Stimulated activated CD4-positive, alpha-beta T cell treated with anti-CD3 and anti-CD28 coated beads, Interleukin-1b, Interleukin-23, amount 100 ng/mL, for 4 hours (primary cell): ENCODE measurements at places on chromosomes 3 and 15.

DNA sequence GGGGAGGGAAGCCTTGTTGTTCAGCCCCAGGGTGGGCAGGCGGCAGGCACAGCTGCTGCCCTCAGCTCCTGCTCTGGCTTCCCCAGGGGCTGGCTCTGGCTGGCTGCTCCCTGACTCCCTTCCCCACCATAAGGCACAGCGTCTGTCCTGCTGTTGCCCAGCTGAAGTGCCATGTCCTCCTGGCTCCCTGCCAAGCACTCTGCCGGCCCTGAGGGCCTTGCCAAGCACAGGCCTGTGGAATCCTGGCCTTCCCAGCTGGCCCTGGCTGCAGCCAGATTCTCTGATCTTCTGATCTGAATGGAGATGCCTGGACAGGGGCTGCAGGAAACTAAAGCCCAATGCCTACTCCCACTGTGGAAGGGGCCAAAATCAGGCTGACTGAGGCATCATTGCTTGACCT lies 1.1 kb downstream of the IQCF6 start:
- no peak for DNase-seq

GRCh38 chr3:72152551-72153476 lies 367.9 kb upstream of the PROK2 start:
- no peak for DNase-seq

DNA sequence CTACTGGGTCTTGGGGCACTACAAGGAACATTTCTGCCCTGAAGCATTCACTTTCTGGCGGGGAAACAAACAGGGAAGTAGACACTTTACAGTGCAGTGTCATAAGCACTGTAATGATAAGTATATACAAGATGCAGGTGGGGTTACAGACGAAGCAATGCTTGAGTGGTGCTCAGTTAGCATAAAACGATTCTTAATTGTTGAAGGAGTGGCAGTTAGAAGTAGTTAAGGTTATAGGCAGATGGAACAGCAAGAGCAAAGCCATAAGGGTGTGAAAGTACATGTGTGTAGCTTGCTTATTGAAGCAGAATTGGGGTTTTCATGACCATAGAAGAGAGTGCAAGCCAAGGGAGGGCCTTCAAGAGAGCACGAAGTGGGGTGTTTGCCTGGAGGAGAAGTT lies 46.2 kb downstream of the SLC25A26 start:
- no peak for DNase-seq

DNA sequence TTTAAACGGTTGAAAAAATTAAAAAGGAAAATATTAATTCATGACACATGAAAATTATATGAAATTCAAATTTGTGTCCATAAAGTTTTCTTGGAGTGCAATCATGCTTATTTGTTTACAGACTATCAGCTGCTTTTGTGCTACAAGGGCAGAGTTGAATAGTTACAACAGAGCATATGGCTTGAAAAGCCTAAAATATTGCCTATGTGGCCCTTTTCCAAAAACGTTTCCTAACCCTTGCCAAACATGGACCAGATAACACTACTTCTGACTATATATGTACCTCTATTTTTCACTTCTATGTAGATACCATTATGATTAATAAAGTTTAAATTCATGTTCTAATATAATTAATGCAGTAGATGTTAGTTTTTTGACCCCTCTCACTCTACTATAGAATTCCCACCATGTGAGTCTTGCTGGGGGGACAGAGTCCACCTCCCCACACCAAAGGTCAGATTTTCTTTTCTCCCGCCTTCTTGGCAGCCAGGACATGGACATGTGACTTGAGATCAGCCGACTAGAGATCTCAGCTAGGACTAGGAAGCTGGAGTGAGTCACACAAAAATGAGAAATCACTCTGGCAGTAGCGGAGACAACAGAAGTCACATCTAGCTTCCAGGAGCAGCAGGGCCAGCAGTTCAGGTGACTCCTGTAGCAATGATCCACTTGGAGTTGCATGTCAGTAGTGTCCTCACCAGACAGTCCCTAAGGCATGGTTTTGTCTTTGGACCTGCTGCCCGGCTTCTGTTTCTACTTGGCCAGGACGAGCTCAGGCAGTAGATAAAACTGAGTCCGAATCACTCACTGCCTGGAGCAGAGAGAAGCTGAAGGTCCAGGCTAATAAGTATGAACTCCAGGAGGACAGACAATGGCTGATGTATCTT lies 22.4 kb downstream of the CIAO2A start:
- no peak for DNase-seq

DNA sequence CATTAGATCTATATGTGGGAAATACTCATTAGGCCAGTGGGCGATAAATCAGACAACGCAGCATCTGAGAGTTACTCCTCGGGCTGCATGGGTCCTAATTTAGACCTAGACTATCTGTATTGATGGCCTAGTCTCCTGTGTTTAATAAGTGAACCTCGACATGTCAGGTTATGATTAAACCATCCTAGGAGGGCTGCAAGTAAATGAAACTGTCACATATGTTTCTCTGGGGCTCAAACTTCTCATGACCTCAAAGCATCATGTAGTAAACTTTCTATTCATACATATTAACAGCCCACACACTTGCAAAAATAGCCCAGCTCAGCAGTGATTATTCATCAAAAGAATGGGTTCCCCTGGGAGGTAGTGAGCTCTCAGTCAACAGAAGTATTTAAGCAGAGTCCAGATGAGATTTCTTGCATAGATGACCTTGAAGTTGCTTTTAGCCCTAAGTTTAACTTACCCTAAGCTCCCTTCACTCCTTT lies 51.6 kb downstream of the RAB11A start:
- no peak for DNase-seq

GRCh38 chr3:156509189-156510174 lies 45.4 kb downstream of the SSR3 start:
- DNase-seq = no peak

DNA sequence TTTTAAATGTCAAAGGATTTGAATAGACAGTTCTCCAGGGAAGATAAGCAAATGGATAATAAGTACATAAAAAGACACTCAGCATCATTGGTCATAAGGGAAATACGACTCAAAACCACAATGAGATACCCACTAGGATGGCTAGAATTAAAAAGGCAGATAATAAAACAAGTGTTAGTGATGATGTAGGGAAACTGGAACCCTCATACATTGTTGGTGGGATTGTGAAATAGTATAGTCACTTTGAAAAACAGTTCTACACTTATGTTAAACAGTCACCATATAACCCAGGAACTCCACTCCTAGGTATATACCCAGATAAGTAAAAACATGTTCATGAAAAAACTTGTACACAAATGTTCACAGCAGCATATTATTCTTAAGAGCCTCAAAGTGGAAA lies 72.5 kb downstream of the GPR156 start:
- DNase-seq = no peak

DNA sequence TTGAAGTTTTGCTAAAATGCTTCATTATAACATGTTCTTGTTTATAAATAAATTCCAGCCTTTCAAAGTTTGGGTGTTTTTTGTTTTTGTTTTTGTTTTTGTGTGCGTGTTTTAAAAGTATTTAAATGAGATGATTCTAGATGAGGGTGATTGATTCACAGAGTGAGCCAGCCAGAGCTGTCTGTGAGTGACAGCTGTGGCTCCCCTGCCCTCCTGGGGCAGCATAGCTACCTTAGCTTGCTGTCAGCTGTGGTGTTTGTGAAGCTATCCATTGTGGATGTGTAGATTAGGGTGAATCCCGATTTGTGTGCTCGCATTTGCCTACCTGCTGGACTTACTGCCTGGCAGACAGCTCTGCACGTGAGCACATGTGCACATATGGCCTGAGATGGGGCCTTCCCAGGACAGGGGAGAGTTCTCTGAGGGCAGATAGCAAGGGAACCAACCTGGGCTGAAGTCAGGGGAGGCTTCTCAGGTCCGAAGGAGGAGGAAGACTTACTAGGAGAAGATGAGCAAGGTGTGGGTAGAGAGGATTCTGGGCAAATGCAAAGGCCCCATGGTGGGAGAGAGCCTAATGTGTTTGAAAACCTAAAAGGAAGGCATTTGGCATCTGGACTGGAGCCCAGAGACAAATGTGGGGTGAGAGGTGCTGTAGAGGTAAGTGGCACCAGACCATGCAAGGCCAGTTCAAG lies 124.2 kb downstream of the EEFSEC start:
- no peak for DNase-seq

- DNase-seq = no peak
Measured at GRCh38 chr15:31554261-31554660, 227.6 kb downstream of the KLF13 start.

- DNase-seq = no peak
Measured at GRCh38 chr3:40862946-40863345, 336.4 kb upstream of the CTNNB1 start.

DNA sequence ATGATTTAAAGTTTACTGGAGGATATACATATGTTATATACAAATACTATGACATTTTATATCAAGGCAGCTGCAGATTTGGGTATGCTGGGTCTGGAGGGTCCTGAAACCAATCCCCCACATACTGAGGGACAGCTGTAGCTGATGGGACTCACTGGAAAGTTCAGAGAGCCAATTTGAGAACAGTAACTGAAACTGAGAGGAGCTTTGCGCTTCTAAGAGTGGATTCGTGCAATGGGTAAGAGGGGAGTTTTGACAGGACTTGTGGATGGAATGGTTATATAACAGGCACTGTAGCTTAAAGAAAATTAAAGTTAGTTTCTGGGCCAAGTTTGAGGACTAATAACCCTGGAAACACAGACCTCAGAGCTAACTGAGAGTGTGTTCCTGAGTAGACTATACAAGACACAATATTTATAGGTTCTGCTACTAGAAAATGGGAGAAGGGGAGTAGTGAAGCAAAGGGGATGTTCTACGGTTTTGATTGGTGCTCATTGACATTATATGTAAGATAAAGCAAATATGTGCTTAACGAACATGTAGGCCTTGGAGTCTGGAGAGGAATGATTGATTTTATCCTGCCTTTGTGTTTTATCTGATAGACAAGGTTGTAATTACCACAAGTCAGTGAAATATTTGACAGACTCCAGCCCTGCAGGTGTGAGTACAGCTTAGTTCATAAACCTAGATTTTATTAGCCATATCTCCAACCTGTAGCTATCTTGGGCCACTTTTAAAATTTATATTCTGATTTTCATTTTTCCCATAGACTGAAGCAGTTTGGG lies 4.8 kb upstream of the ZMAT3 start:
- DNase-seq = no peak

DNA sequence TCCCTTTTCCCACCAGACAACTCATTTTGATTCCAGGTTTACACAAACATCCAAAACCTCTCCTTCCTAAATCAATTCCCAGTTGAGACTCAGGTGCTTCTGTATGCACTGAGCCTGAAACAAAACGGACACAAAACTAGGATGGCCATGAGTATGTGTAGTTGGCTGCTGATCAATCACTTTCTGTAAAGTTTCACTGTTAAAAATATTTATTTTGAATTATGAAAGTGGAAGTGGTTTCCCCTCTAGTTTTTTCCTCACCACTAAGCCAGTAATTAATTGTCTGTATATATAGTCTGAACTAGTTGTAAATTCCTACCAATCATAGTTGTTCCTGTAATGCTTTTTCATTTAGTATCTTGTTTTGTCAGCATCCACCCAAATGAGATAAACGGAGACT lies 51.7 kb upstream of the TSPAN3 start:
- DNase-seq = no peak

- no peak for DNase-seq
Measured at GRCh38 chr3:71194785-71195184, 388.7 kb downstream of the FOXP1 start.

GRCh38 chr15:83100097-83100646 lies 7.3 kb upstream of the TM6SF1 start:
- DNase-seq = no peak

- peak; percentile 29 for DNase-seq
Measured at GRCh38 chr15:82832601-82833361, 23.4 kb downstream of the WHAMM start.

DNA sequence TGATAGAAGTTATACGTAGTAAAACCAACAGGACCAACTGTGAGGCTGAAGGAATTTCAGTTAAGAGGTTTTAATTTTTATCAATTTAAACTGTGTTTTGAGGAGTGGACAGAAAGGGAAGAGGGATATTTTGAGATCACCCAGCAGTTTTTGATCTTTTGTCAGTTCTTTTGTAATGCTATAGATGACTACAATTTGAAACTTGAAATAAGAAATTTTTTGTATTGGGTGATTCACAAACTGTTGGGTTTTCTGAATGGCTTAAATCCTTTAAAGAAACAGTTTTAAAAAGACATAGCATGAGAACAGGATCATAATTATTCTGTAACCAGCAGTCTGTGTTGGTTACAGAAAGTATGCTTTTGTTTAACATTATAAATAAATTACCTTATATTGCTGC lies 67.4 kb downstream of the TCF12 start:
- no peak for DNase-seq

DNA sequence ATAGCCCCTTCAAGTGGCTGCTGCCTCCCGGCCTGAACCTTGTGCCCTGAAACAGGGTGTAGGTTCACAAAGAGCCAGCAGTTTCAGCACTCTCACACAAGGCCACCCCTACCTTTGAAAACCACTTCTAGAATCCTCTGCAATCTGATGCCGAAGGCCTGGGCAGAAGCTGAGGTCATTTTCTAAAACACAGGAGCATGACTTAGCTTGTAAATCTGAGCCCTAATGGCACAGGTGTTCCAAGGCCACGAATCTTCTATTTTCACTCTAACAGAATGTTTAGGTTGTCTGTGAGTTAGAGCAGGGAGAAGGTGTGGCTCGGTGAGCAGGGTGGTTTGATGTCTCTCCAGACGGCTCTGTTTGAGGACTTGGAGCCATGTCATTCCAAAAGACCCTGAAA lies 62.3 kb downstream of the SYNM start:
- DNase-seq = no peak

DNA sequence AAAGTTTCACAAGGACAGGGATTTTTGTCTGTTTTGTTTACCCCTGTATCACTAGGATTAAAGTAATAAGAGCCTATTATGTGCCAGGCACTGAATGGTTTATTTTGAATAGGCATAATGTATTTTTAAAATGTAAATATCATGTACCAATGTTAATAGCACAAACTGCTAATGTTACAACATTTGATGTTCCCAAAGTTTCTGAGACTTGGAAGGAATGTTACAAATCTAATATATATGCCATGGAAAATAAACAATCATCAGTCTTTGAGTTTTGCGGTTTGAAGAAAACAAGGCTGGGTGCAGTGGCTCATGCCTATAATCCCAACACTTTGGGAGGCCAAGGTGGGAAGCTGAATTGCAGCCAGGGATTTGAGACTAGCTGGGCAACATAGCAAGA lies 159.4 kb downstream of the CDIN1 start:
- DNase-seq = no peak

DNA sequence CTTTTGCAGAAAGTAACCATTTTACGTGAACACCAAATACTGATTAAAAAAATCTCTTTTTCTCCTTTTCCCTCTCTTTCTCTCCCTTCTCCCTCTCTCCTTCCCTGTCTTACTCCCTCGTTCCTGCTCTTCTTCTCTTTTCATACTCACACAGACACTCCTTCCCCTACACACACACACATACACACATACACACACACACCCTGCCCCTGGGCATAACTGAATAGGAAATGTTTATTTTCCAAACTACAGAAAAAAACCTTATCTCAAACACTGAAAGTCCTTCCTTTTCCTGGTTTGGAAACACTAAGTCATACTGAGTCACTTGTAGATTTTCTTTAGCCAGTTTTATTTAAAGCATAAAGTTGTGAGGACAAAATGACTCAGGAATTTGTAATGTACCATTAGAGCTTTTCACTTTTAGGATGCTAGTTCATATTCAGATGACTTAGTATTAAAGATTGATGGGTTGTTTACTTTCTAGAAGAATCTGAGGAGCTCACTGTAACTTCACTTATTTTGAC lies 62.4 kb downstream of the MBNL1 start:
- no peak for DNase-seq

GRCh38 chr3:189369636-189370035 lies 197.9 kb downstream of the TPRG1 start:
- no peak for DNase-seq
